ENCODE measurements at places on chromosomes 12 and 14. TPM values are rescaled to one million over a fixed set of nuclear protein-coding genes. Genes with fewer than 3 reads are reported as not detected.

DNA sequence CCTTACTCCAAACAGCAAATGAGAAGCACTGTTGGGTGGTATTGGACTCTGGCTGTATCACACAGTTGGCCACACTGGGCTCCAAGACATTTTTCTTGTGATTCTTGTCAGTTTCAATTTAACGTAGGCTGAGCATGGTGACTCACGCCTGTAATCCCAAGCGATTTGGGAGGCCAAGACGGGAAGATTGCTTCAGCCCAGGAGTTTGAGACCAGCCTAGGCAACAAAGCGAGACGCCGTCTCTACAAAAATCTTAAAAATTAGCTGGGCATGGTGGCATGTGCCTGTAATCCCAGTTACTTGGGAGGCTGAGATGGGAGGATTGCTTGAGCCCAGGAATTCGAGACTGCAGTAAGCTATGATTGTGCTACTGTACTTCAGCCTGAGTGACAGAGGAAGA lies 35.3 kb upstream of the PLEKHD1 start:
- no peak for DNase-seq

DNA sequence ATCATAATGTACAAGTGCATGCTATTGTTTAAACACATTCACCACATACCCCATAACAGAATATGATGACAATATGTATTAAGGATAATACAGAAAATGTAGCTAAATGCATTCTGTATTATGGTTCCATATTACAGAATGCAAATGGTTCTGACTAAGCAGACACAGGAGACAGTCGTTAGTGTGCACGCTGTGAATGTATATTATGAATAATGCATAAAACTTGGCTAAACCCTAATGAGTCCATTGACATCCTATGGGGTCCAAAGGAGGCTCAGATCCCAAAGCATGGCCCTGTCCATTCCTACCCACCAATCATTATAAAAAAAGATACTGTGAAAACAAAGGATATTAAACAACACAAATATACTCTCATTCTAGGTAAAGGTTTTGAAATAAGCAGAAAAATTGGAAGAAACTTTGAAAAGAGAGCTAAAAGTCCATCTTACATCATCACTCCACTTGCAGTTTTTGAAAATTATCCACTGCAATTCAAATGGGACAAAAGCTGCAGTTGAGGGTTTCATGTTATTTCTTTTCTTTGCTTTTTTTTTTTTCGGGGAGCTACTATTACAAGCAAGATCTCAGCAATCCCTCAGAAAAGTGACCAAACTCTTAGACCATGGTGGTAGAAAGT lies 415.1 kb downstream of the BCAT1 start:
- no peak for DNase-seq

DNA sequence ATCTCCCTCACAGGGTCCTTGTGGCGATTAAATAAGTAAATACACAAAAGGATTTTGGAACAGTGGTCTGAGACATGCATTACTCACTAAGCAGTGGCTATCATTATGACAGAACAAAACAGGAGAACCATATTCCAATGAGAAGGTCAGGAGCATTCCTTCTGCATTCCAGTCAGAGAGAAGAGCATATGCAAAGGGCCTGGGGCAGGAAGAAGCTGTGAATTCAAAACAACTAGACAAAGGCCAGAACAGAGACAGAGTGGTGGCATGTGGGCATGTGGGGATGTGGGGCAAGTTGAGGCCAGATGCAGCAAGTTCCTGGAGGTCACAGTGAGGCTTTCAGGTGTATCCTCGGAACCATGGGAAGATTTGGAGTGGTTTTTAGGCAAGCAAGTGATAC lies 70.1 kb upstream of the VRK1 start:
- DNase-seq = no peak

DNA sequence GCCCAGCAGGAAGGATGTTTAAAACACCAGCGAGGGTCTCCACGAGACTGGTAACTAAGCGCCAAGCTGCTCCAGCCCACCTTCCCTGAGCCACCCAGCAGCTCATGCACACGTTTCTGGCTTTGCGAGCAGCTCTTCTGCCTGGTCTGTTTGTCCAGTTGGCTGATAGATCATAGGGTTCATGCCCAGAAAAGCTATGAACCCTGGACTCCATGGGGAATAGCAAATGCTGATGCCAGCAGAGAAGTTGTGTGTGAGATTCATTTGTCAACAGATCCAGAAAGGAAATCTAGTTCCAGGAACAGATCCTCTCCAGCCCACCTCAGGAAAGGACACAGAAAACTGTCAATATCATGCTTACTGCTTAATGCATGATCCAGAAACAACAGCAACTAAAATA lies 28.2 kb upstream of the RIMBP2 start:
- DNase-seq = no peak

DNA sequence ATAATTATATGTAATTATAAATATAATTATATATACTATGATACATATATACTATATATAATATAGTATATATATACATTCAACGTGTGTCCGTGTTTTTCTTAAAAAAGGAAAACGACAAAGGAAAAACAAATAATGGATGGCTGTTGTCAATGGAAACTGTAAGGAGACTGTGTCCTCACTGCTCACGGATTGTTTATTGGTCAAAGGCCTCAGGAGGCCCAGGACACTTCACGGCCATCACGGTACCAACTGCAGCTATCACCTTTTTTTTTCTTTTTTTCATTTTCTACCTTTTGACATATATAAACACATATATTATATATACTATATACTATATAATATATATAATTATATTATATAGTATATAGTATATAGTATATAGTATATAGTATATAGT lies 113.4 kb downstream of the SPTSSA start:
- no peak for DNase-seq

GRCh38 chr12:57541001-57541400 lies 6.0 kb downstream of the DCTN2 start:
- DNase-seq = no peak

DNA sequence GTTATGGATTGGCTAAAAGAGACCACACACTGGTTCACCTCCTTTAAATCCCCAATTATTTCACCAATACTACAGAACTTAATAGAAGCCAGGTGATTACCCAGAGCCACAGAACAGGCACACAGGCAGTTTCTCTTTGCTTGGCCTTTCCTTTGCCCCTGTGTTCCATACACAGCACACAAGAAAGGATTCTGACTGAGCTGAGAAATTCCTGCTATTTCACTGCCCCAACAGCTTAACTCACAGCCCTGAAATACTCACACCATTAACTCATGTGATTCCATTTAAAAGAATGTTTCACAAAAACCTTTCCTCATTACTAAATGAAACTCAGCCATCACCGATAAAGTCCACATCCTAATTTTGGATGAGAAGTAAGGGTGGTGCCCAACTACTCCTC lies 133.6 kb downstream of the MED13L start:
- DNase-seq = no peak

DNA sequence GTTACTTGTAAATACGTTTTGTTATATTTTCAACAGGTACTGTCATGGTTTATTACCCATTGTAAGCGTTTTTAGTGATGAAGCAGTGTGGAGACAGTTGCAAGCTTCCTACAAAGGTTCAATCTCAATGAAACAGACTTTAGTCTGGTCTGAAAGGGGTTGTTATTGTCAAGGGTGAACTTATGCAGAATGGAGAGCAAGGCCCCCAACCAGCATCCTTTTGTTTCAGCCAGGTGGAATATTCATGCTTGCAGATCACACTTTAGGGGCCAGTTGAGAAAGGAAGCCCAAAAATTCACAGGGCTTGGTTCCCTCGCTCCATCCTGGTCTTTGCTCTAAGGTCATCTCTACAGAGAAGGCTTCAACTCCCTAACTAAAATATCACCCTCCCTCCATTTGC lies 103.7 kb downstream of the PRICKLE1 start:
- no peak for DNase-seq

GRCh38 chr12:114938487-114939210 lies 254.7 kb upstream of the TBX3 start:
- DNase-seq = peak; percentile 67

- no peak for DNase-seq
Observed at GRCh38 chr12:10130042-10130441, at the start of gene CLEC7A. Gene CLEC7A (minus strand): TSS chr12:10130199. CDS start chr12:10130082, 117 bp downstream.

DNA sequence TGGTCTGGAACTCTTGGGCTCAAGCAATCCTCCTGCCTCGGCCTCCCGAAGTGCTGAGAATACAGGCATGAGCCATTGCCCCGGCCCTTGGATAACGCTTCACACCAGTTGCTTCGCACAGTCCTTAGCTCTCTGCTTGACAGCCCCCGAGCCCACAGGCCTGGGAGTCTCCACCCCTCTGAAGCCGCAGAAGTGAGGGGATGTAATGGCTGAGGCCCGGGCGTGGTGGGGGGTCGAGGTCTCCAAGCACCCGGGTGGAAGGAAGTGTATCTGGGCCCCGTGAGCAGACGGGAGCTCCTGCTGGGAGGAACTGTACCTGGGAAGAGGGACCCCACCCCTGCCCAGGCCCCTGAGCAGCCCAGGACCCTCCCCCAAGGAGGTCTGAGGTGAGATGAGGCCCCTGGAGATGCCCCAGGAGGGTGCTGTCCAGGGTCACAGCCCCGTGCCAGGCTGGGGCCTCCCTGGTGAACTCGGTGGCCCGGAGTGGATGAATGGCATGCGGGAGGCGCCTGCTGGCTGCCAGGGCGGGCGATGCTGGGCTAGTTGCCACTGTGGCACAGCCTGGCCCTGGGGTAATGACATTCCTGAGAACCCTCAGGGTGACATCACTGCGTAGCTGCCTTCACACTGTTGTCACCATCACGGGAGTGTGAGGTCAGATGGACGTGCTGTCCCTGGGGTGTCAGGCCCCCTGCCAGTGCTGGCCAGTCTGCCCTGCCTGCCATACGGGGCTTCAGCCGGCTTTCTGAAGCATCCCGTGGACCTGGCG lies 48.9 kb downstream of the KIF26A start:
- DNase-seq = no peak

- DNase-seq = peak; percentile 27
Observed at GRCh38 chr12:50765095-50765911, 1.4 kb downstream of the ATF1 start.

GRCh38 chr12:113048716-113049127 lies 7.8 kb upstream of the DTX1 start:
- peak; percentile 59 for DNase-seq

DNA sequence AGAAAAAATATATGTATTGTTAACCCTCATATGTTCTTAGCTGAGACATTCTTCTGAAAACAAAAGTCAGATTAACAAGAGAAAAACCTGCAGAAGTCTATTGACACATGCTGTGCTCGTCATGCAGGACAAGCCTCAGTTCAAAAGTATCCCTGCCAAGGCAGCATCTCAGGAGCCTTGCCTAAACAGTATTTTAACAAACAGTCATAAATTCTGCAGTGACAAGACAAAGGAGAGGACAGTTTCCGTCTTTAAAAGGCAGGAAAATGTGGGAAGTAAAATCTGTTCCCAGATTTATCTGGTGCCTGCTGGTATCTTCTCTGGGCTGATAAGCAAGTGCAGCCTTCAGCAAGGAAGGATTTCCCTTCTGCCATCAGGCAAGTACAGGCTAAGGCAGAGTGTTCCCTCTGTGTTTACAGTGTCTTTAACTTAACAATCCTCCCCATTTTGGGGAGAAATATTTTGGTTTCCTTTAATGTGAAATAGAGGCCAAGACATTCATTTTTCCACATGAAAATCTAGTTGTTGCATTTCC lies 480.2 kb upstream of the CCDC196 start:
- DNase-seq = no peak

GRCh38 chr14:101075025-101075800 lies 171.7 kb upstream of the RTL1 start:
- DNase-seq = no peak

- DNase-seq = no peak
Observed at GRCh38 chr14:88437658-88438057, 52.2 kb downstream of the SPATA7 start.

DNA sequence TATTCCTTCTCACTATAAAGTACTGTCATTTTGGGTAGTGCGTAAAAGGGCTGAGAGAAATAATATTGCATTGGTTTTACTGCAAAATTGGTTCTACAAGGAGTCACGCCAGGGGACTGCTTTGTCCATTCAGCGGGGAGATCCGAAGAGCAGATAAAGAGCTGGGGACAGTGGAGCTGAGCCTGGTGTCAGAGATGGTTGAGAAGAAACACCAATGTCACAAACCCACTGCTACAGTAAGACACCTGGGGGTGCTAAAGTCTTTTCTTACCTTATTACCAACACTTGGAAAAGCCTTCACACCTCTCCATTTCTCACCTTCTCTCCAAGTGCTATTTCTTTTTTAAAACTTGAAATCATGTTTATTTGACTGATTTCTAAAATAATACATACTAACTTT lies 14.1 kb downstream of the IL31 start:
- no peak for DNase-seq

GRCh38 chr12:14514946-14515345 lies 52.7 kb downstream of the PLBD1 start:
- DNase-seq = no peak

DNA sequence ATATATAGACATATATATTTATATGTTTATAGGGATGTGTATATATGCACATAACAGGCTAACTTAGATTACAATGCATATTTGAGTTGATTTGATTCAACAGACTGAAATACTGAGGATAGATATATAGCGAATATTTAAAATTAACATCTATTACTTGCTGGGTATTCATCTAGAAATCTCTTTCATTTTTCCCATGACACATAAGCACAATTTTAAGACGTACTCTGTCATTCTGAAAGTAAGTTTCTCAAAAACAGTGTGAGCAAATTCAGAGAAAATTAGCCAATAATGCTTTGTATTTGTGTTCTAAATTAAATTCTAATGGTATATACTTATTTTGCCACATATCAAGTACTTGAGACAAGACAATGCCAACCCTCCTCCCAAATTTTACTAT lies 907.5 kb upstream of the MDGA2 start:
- DNase-seq = no peak

DNA sequence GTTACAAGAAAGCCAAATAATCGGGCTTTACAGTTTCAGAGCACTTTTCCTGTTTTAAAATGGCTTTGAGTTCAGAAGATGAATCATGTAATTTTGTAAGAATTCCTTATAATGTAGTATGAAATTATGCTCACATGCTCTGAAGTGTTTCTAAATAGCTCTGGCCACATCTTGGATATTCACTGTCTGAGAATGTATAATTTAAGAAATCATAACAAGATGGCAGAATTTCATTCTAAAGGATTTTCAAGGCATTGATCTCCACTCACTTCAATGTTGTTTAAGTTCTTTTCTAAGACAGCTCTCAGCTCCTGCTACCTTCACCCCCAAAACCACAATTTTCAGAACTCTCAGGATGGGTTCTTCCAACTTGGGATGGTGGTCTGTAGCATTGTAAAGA lies 180.1 kb downstream of the DACT1 start:
- DNase-seq = no peak

DNA sequence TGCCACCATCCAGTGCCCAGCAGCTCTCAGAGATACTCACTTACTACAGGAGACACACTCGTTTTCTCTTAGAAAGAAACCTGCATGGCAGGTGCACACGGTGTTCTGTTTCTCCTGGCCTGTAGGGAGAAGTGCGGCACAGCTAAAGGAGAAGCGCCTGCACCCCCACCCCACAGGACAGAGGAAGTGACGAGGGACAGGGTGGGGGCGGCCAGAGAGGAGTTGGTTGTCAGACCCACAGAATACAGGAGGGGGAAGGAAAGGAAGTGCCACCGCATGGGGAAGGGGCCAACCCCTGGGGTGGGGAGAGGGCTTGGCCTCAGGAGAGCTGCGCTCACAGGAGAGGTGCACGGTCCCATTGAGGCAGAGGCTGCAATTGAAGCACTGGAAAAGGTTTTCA lies 8.8 kb downstream of the TNFRSF1A start:
- DNase-seq = no peak

The PTHLH gene
- total RNA-seq = 1.1 TPM

The CLEC2A gene
- total RNA-seq = not detected

The PLEKHG7 gene
- total RNA-seq = not detected

The MANSC1 gene
- total RNA-seq = 2.0 TPM

The CCDC177 gene
- 7.8 TPM for total RNA-seq
